ENCODE measurements at places on chromosomes 6 and 20. TPM values are rescaled to one million over a fixed set of nuclear protein-coding genes. Genes with fewer than 3 reads are reported as not detected.

The CD24 gene
- 33.1 TPM for total RNA-seq

The HEY2 gene
- total RNA-seq: 2.8 TPM

The DLK2 gene
- 0.53 TPM for total RNA-seq

The OR2J3 gene
- total RNA-seq: not detected

The POU5F1 gene
- total RNA-seq: 5.0 TPM

The PSMB1 gene
- total RNA-seq: 117 TPM

The SSTR4 gene
- total RNA-seq: 0.35 TPM

The ZNF165 gene
- total RNA-seq: 2.2 TPM

The TMEM244 gene
- total RNA-seq: not detected

The CFAP61 gene
- total RNA-seq: 8.6 TPM

The NHSL1 gene
- 63.7 TPM for total RNA-seq

The GGTLC1 gene
- total RNA-seq: 57.2 TPM

The CPNE5 gene
- 2.4 TPM for total RNA-seq

The LIN28B gene
- total RNA-seq: not detected

The SLC4A11 gene
- 5.0 TPM for total RNA-seq

The ASIP gene
- total RNA-seq: not detected

The CST5 gene
- total RNA-seq: not detected

The TAAR2 gene
- total RNA-seq: not detected

The TFAP2D gene
- not detected for total RNA-seq

The GRM1 gene
- total RNA-seq: 0.09 TPM

The MATN4 gene
- not detected for total RNA-seq

The SLC35B3 gene
- 19.2 TPM for total RNA-seq

The C20orf144 gene
- total RNA-seq: not detected

The MLN gene
- total RNA-seq: not detected

The KCNK5 gene
- total RNA-seq: 10.9 TPM

The LBP gene
- total RNA-seq: not detected

The TRIM10 gene
- total RNA-seq: not detected

The HAO1 gene
- total RNA-seq: not detected

The TMEM74B gene
- 15.8 TPM for total RNA-seq

The TRIM40 gene
- total RNA-seq: not detected

The ID1 gene
- 196 TPM for total RNA-seq

The PGC gene
- total RNA-seq: 947 TPM

The FAM209A gene
- total RNA-seq: 0.71 TPM

The MUCL3 gene
- total RNA-seq: 5.3 TPM

The SLC25A27 gene
- total RNA-seq: 19.1 TPM

The GJA10 gene
- not detected for total RNA-seq

The RIMS4 gene
- 3.5 TPM for total RNA-seq

The ARHGAP40 gene
- 0.83 TPM for total RNA-seq

Data from lower lobe of right lung (tissue), 2 donors.